Cardiac fibroblast (primary cell): ENCODE measurements at places on chromosomes 5 and 9.

- peak; percentile 85 for DNase-seq
Measured at GRCh38 chr5:68460147-68460798, 244.7 kb downstream of the PIK3R1 start.

DNA sequence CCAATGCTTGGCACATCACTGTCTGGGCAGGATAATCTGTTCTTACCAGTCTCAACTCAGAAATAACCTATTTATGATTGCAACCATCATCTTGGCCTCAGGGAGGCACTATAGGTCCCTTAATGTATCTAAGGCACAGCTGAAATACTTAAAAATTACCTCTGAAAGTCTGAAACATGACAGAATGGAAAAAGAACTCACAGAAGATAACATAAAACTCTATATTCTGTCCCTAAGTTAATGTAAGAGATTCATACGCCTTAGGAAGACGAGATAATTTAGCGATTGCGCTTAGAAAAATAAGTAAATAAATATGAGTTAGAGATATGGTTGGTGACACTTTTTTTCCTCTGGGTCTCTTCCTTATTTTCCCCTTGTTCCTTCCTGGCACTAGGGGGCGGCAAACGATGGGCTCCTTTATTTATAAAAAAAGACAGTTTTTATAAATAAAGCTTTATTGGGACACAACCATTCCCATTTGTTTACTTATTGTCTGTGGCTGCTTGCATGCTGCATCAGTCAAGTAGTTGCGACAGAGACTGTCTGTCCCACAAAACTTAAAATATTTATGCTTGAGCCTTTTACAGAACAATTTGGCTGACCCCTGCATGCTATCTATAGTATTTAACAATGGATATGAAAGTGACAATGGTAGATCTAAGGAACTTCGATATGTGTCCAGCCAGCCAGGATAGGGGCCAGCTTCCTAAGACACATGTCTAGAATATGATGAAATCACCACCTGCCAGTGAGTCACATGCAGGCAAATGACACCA, 79.6 kb downstream of the PDE4D start:
- DNase-seq = peak; percentile 77

DNA sequence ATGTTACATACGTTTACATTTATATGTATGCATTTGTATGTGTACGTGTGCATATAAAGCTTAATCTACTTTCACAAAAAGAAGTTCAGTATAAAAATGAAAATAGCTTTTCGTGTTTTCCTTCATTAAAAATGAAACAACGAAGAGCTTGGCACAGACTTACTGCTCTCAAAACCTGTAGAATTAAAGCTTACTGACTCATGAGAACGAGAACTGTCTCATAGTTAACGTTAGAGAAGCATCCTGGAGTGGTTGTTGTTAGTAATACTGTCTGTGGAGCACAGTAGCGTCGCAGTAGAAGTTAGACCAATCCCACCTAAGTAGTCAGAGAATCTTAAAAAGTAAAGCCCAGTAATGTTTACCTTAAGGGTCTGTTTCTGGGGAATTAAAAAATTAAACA, 1.3 kb downstream of the MAT2B start:
- peak; percentile 31 for DNase-seq

GRCh38 chr5:83125560-83125959, 48.2 kb downstream of the XRCC4 start:
- DNase-seq = no peak

- DNase-seq = no peak
Measured at GRCh38 chr5:32100691-32101302, 73.3 kb downstream of the GOLPH3 start.

GRCh38 chr9:113734826-113735225, 141.3 kb upstream of the ZNF618 start:
- no peak for DNase-seq

DNA sequence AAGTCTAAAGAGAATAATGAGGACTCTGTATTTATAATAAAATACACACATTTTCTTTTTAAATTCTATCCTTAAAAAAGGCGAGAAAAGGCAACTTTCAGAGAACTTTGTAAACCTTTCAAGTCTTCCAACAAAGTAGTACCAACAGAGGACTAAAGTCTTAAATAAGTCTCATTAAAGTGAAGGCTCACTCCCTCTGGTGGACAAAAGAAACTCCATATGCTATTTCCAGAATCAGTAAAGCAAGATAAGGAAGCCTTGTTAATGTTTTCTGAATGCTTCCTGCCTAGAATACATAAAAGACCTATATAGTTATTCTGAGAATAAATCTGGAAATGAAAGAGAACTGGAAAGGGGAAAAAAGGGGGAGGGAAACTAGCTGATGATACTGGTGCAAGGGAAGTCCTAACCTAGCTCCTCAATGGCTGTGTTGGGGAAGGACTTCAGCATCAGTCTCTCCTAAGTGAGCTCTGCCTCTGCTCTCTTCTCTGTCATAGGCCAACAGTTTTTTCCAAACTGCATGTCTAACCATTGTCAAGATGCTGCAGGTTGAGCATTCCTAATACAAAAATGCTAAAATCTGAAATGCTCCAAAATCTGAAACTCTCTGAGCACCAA, 7.2 kb downstream of the HMGCS1 start:
- peak; percentile 75 for DNase-seq

DNA sequence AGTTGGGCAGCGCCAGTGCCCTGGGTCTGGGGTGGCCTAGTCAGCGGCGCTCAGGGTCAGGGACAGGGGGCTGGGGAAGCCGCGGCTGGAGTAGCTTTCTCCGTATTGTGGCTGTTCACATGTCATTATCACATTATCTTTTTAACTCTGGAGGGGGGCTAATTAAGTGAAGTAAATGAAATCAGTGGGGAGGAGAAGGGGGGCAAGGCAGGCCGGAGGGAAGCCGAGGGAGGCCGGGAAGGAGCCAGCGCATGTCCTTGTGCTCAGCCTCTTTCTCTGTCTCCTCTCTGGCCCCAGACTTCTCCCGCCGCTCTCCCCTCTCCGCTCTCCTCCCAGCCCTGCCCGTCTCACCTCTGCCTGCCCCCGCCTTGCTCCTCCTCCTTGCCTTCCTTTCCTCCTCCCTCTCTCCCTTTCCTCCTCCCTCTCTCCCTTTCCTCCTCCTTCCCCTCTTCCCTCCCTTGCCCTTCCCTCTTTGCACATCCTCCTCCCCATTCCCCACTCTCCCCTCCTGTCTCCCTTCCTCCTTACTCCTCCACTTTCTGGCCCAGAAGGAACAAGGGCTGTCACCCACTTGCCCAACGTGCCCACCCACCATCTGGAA, 38.7 kb downstream of the ASS1 start:
- DNase-seq = no peak

DNA sequence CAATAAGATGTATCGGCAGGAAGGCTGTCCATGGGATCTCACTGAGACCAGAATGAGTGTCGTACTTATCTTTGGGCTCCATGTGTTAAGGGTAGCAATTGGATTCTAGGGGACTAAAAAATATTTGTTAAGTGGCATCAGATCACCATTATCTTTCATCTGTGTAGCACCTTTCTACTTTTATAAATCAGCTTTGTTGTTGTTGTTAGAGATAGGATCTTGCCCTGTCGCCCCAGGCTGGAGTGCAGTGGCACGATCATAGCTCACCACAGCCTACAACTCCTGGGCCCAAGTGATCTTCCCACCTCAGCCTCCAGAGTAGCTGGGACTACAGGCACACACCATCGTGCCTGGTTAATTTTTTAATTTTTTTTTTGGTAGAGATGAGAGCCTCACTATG, 220.5 kb downstream of the SMARCA2 start:
- no peak for DNase-seq

GRCh38 chr9:128160603-128160987, 530 bp downstream of the BBLN start:
- DNase-seq = peak; percentile 24

DNA sequence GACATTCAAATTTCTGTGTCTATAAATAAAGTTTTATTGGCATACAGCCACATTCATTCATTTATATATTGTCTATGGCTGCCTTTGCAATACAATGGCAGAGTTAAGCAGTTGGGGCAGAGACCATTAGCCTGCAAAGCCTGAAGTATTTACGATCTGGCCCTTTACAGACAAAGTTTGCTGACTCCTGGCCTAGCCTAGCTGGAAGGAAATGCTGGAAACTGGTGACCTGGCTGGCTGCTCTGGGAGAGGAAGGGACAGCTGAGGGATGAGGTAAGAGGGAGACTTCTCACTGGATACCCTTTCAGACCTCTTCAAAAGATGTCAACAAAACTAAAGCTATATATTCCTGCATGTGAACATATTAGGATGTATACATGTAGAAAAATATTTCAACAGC, 66.0 kb upstream of the PPARGC1B start:
- DNase-seq = no peak

GRCh38 chr5:57175551-57176309, 1.9 kb downstream of the GPBP1 start:
- DNase-seq = no peak

DNA sequence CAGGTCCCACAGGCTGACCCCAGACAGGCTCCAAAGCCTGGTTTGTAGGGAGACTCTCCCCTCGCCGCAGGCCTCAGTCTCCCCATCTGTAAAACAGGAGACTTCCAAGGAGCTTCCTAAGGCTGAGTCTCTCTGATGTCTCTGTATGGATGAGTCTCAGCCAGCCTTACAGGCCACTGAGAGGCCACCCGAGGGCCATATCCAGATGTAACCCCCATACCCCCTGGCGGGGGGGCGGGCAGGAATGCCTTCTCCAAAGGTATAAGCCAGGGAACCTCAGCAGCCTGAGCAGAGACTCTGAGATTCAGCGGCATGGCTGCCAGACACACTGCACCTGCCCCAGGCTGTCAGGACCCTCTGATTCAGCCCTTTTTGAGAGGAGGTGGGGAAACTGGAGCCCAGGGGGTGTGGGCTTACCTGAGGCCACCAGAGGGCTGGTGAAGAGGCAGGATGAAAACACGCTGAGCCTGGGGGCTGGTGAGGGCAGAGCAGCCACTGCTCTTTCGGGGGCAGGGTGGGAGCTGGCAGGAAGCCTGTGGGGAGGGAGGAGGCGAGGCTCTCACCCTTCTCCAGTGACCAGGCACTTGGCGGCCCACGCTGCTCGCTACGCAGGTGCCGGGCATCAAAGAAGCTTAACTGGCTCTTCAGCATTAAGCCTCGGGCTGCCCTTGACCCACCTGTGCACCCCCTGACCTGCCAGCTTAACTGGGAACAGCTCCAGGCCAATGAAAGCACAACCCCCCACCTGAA, 5.5 kb upstream of the SUSD3 start:
- DNase-seq = no peak

GRCh38 chr5:102747386-102748166, 7.5 kb upstream of the PAM start:
- DNase-seq = no peak

DNA sequence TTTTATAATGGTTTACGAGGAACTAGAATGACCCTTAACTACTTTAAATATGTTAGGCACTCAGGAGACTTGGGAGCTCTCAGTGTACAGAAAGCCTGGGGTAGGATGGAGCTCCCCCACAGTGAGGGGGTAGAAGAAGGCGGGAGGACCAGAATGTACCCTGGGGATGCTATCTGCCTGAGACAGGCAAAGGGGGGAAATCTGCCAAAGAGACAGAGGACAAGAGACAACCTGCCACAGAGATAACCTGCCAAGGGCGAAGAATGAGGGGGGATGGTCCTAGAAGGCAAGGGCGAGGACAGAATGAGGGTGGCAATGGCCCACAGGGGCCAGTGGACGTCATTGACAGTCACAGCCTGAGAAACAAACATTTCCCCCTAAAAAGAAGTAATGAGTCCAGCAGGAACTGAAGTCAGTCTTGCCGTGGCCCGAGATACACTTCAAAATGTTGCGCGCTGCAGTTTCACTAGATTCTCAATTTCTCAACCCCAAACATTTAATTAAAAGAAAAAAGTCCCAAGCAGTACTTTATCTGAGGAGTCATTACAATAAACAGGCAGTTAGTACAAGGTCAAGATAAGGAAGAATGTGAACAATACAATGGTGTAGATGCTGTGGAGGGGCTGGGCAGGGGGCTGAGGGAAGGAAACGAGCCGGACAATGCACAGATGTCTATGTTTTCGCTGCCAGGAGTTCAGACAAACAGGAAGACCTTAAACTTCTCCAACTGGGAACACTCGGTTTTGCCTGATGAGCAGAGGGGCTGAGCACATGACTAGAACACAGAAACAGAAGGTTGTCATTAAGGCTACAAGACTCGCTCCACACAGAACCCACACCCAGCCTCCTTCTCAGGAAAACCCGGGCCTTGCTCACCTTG, 125.0 kb downstream of the LHFPL2 start:
- peak; percentile 68 for DNase-seq

DNA sequence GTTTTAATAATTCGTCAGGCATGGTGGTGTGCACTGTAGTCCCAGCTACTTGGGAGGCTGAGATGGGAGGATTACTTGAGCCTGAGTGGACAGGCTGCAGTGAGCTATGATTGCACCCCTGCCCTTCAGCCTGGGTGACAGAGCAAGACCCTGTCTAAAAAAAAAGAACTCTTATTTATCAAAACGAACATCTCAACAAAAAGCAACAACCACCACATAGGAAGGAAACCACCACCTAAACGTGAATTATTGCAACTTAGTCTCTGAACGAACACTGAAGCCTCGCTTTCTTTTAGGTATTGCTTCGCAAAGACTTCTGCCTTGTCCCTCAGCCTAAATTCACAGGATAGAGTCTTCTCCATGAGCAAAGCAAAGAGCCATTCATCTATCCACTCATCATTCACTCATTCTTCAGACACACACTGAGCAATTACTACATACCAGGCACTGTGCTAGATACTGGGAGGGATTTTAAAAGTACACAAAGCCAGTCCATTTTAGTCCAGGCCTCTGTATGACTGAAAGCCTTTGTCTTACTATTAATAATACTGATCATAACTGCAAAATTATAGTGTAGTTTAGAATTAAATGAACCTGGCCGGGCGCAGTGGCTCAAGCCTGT, 57.4 kb downstream of the THBS4 start:
- no peak for DNase-seq

DNA sequence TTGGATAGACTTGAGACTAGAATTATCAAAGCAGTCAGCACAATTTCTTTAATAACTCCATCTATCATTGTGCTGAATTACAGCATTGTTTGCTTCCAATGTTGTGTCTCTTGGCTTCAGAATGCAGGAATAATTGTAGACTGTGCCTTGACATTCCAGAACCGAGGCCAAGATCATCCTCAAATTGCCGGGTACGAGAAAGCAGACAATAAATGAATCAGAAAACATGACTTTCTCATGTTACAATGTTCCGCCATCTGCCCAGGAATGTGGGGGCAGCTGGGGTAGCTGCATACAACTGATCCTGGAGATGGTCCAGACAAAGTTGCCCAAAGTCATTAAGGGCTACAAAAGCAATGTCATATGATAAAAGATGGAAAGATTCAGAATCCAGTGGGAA, 206.2 kb upstream of the SGCD start:
- DNase-seq = no peak

GRCh38 chr5:59559323-59559722, 334.2 kb downstream of the PDE4D start:
- DNase-seq = no peak
